ENCODE measurements at places on chromosomes 7 and 10.

DNA sequence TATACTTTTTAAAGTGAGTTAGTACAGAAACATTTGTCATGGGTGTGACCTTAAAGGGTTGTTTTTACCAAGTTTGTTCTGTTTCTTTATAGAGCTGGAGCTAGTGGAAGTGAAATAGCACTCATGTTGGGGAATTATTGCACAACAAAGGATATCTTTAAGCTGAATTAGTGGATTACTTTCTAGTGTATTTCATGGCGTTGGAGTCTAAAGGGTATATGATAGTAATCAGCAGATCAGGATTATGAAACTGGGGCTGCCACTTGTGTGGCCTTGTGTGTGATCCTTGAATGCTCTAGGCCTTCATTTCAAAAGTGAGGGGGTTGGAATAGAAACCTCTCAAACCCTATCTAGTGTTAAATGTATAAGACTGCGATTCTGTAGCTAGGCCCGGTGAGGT lies 123.6 kb downstream of the LYZL1 start:
- no peak for DNase-seq

DNA sequence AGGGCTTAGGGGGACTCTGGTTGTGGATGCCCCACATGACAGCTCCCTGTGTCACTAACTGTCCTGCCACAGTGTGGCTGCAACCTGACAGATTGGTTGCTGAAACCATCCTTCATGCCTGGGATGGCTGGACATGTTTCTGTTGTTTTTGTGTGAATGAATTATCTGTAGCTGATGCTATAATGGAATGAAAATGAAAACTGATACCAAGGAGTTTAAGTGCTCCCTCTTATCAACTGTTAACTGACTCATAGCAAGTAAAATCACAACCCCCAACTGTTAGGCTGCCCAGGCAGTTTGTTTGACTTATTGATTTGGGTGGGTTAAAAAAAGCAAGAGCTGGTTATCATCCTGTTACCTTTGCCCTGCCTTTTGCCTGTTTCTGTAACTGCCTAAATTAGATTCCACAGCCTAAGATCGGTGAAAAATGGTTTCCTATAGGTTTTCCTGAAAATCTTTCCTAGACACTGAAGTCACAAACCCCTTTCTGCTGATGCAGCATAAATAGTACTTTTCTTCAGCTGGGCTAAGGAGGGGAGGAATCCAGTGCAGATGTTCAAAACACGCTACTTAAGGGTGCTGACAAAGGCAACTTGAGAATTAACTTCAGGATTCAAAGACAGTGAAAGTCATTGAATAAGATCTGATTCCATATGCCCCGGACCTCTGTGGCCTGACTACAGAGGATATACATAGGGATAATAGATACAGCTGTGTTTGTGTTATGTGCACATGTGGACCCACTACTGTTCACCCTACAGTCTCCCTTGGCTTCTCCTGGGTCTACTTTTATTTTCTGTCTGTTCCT lies 5.7 kb downstream of the FRAT2 start:
- no peak for DNase-seq

- no peak for DNase-seq
Measured at GRCh38 chr10:71216363-71216695, 4.0 kb downstream of the UNC5B start.

DNA sequence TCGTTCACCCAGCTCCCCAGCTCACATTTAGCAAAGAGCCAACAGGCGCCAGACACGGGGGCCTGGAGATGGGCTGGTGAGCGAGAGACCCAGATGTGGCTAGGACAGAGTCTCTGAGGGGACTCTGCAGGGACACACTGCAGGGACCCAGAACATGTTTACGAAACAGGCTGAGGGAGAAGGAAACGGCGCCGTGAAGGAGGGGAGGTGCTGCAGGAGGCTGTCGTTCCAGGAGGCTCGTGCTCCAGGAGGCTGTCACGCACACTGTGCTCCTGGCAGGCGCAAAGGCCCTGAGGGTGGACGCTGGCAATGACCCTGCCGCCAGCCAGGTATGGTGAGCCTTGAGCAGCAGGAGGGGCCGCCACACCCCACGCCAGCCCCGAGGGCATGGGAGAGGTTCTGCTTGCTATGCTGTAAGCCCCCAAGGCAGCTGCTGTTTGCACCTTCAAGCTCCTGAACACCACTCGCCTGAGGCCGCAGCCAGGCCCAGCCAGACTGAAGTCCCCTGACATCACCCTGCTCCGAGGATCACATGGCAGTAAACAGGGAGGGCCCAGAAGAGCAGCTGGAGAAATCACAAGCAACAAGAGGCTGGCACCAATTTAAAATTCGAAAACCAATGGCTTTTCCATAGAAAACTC lies 27.3 kb downstream of the ADAP1 start:
- DNase-seq, result no peak

GRCh38 chr10:127293640-127294039 lies 97.2 kb upstream of the INSYN2A start:
- DNase-seq, result no peak

DNA sequence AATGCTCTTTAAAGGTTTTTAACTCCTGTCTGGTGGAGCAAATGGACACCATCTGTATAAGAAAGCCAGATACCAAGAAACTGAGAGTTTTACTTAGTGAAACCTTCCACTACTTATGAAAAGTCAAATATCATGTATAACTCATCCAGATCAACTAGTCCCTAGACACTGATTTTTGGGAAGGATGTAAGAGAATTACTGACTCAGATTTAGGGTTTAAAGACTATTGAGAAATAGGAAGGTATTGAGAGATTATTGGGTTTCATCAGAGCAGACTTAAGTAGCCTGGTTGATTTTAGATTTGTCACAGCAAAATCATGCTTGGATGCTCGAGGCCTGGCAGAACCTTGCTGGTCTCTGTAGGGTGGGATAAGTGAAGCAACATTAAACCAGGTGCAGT lies 3.1 kb downstream of the CSTF2T start:
- no peak for DNase-seq

- no peak for DNase-seq
Measured at GRCh38 chr10:85995791-85996190, 370.8 kb downstream of the GRID1 start.

DNA sequence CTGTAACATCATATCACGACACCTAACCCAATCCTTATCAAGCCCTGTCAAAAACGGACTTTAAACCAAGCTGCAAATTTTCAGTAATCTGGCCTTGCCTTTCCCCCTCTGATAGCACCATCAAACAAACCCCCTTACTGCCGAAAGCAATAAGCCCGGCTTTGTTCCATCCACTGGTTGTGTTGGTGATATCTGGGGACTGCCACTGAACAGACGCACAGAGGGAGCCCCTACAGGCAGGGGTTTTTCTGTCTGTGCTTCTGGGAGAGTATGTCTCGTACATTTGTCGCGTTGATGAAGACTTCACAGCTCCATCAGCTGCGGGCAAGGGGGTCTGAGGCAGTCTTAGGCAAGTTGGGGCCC lies 550 bp upstream of the PLAU start:
- no peak for DNase-seq

DNA sequence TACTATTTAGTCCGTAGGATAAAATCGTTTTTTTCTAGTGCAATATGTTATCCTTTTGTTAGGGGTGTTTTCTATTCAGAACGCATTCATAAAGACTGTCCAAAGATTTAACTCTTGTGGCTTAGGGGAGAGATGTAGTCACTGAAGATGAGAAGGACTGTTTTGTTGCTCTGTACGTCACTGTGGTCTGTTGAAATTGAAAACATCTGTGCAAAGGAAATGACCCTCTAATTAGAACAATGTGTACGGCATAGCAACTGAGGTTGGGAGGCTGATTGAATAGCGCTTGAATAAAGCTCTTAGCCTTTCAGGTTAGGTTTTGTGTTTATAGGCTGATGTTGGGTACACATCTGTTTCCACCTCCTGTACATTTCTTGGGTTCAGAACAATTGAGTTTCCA lies 453.4 kb upstream of the AKR1E2 start:
- peak; percentile 85 for DNase-seq

DNA sequence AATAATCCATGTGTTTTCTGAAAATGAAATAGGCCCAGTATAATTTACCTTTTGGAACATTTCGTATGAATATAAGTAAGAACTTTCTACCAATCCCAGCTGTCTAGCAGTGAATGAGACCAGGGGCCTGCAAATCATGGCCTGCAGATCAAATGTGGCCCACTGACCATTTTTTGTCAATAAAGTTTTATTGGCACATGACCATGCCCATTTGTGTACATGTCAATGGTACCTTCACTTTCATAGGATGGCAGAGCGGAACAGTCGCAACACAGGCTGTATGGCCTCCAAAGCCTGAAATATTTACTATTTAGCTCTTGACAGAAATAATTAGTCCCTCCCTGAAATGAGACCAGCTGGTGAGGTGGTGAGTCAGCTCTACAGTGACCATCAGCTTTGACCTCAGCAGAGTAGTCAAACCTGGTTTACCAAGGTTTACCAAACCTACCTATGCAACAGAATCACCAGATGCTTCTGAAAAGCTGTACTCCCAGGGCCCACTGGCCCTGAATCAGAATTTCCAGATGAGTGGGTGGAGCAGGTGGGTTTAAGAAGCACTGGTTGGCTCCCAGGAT lies 13.8 kb upstream of the C10orf90 start:
- DNase-seq, result no peak

DNA sequence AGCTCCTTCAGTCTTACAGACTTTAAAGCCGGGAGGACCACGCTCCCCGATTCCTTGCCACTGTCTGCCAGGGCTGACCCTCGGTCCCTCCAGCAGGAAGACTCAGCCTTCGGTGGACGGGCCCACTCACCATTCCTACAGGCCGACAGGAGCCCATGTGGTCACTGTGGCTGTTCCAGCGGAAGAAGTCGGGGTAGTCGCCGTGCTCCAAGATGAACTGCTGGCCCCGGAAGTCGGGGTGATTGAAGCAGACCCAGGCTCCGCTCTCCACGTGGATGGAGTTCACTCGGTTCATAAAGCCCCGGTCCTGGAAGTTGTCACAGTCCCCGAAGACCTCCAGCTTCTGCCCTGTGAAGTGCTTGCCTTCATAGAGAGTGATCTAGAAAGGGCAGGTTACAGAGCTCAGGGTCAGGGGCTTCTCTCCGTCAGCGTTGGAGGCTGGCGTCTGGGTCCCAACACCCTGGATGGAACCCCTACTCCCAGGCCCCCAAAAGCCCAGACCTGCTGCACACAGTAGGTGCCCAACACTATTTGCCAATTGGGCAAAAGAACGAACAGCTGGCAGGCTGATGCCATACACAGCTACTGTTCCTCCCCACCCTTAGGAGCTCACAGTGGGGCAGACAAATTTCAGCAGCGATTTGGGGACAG lies 1.9 kb downstream of the CRYGN start:
- DNase-seq, result no peak

- no peak for DNase-seq
Measured at GRCh38 chr7:11281953-11282352, 308.3 kb downstream of the PHF14 start.

- DNase-seq, result peak; percentile 87
Measured at GRCh38 chr10:27242951-27243551, 2.5 kb upstream of the ACBD5 start.

DNA sequence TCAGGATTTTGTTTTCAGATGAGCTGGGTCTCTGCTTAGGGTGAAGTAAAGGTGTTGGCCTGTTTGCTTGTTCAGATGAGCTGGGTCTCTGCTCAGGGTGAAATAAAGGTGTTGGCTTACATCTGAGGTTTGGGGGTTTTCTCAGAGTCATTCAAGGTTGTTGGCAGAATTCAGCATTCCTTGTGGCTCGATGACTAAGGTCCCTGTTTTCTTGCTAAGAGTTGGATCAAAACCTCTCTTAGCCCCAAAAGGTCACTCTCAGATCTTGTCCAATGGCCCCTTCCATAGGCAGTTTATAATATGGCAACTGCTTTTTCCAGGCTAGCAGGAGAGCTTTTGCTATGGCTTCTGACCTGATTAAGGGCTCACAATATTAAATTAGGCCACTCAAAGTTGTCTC lies 106.6 kb downstream of the ADAM22 start:
- no peak for DNase-seq

- DNase-seq, result no peak
Measured at GRCh38 chr7:54563329-54563916, 21.2 kb downstream of the VSTM2A start.

DNA sequence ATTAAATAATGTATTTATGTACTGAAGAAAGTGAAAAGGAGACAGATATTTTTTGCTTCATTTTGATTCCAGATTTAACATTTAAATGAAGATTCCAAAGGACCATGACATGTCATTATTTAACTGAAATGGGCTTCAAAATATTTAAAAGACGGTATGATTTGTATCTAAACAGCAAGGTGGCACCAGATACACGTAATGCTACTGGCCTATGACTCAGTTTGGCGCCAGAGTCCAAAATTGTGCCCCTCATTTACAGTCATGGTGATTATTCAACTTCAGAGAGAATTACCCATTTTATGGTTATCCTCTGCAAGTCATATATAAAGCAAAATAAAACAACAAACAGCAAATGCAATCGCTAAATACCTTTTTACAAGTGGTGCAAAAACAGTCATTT lies 94.5 kb downstream of the ETV1 start:
- DNase-seq, result no peak

DNA sequence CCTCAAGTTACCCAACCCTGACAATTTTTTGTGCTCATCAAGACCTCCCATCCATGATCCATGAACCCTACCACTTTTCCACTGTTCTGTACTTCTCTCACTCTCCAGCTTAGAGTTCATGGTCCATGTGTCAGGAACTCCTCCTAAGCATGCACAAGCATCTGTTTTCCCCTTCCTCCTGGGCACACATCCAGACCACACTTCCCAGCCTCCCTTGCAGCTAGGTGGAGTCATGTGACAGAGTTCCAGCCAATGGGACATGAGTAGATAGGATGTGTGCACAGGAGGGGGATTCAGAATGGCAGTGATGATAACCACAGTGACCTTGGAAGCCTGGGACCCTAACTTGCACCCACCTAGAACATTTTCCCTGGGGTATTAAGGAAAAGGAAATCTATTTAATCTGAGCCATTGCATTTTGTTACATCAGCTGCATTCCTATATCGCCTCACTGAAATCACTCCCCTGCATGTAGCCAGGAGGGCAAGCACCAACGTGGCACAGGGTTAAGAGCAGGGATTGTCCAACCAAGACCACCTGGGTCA lies 9.6 kb upstream of the FRMPD2 start:
- DNase-seq, result no peak

- DNase-seq, result no peak
Measured at GRCh38 chr10:69362471-69362954, 54.2 kb downstream of the TACR2 start.

DNA sequence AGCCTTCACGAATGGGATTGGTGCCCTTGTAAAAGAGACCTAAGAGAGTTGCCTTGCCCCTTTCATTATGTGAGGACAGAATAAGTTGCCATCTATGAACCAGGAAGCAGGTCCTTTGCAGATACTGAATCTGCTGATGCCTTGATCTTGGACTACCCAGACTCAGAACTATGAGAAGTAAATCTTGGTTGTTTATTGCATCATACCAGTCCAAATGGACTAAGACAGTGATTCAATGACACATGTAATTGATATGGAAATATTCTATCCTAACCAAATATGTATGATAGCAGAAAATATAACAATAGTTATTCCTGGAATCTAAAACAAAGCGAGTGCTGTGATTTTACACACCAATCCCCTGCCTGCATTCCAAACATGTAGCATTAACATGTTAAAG lies 17.0 kb upstream of the LYZL1 start:
- DNase-seq, result no peak

DNA sequence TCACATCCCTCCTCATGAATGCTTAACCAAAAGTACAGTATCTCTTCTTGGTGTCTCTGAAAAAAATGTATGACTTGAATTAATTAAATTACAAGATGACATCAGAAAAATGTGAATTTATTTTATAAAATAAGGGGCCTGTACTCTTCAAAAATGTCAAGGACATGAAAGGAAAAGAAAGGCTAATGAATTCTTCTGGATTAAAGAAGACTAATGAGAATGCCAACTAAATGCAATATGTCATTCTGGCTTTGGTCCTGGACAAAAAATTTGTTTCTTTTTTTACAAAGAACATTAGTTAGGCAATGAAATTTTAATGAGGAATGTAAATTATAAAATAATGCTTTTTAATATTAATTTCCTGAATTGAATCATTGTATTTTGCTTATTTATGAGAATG lies 1125.7 kb downstream of the DNAJB9 start:
- no peak for DNase-seq

Measured in muscle of arm (tissue), 14 donors.